SJSA1 (cell line): ENCODE measurements at places on chromosomes 1 and 21. TPM values are rescaled to one million over a fixed set of nuclear protein-coding genes. Genes with fewer than 3 reads are reported as not detected.

The LENEP gene
- not detected in 2 replicates for total RNA-seq

The VASH2 gene
- 1.0 and 2.7 TPM in 2 replicates for total RNA-seq

- DNase-seq: peak; percentile 56
Measured at GRCh38 chr1:32886004-32886827, at the start of gene HPCA. Gene HPCA (plus strand): TSS chr1:32886491. CDS start chr1:32888899, 2,408 bp downstream.

GRCh38 chr21:31873696-31874599 is 1.1 kb downstream of the HUNK start:
- peak; percentile 82 for DNase-seq

- DNase-seq: peak; percentile 35
Measured at GRCh38 chr1:26477446-26478152, 5.4 kb downstream of the HMGN2 start.

GRCh38 chr1:241229216-241229615 is 127.8 kb downstream of the RGS7 start:
- no peak for DNase-seq

GRCh38 chr1:230265200-230266115 is 160.7 kb downstream of the PGBD5 start:
- no peak for DNase-seq

DNA sequence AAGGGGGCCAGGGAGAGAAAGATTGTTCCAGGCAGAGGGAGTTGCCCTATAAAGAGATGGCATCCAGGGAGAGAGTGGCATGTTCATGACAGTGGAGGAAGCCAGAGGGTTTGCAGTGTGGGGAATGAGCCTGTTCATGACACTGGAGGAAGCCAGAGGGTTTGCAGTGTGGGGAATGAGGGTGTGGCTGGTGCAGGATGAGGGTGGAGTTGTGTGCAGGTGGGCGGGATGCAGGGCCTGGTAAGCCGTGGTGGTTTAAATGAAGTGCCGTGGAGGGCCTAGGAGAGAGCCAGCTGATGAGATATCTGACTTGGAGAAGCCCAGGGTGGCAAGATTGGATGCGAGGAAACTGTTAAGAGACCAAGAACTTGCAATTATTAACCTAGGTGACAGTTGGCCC is 131.8 kb downstream of the CAMTA1 start:
- no peak for DNase-seq

DNA sequence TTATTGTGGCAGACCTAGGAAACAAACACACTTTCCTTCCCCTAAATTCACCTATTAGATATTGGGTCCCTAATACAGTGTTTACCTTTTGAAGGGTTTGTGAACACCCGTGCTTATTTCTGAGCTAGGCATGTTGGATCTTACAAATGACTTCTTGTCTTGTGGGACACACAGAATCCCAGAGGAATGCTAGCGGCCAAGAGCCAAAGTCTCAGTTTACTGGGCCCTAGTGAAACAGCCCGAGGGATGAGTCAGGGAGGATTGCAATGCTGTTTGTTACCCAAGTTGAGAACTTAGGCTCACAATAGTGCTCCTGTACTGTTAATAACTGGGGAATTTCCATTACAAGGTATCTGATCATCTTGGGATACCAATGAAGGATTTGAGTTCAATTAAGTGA is 100.1 kb upstream of the AKT3 start:
- DNase-seq: peak; percentile 83

- no peak for DNase-seq
Measured at GRCh38 chr1:214448536-214448935, 102.9 kb downstream of the PTPN14 start.

DNA sequence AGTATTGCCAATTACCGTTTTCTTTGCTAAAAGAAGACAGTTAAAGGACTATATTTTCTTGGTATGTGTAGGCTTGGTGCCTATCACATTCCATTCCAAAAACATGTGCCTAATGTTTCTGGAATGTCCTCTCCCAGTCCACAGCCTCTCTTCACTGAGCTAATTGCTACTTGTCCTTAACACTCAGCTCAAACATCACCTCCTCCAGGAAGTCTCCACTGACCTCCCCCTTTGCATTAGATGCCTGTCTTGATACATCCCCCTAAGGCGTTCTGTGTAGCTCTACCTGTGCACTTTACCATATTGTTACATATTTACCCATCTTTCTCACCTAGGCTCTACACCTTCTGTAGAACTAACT is 195.6 kb upstream of the CAMK1G start:
- DNase-seq: no peak

GRCh38 chr1:89125913-89126580 is at the start of gene GBP2:
Gene GBP2 (minus strand): TSS chr1:89126114. CDS start chr1:89121966, 4,148 bp downstream.
- peak; percentile 62 for DNase-seq

GRCh38 chr1:89269277-89269676 is 3.4 kb downstream of the GBP5 start:
- no peak for DNase-seq

- DNase-seq: peak; percentile 3
Measured at GRCh38 chr1:101293461-101294051, 56.7 kb downstream of the S1PR1 start.
